ENCODE measurements at places on chromosomes 12 and 14. TPM values are rescaled to one million over a fixed set of nuclear protein-coding genes. Genes with fewer than 3 reads are reported as not detected.
A peak's percentile ranks its signal among the peaks of the same experiment; 100 is the strongest.

- H3K27me3 ChIP-seq: no peaks in the 10 kb centered on the region
- H3K4me3 ChIP-seq: no peak overlapping the region
- no peaks in the 10 kb centered on the region for H3K4me1 ChIP-seq
- no peak for DNase-seq
- H3K27ac ChIP-seq: no peak overlapping the region
These were observed 45.0 kb upstream of the PLEKHG7 start for GRCh38 chr12:92657770-92658169.

KRT83 gene
- not detected for polyA plus RNA-seq

DNA sequence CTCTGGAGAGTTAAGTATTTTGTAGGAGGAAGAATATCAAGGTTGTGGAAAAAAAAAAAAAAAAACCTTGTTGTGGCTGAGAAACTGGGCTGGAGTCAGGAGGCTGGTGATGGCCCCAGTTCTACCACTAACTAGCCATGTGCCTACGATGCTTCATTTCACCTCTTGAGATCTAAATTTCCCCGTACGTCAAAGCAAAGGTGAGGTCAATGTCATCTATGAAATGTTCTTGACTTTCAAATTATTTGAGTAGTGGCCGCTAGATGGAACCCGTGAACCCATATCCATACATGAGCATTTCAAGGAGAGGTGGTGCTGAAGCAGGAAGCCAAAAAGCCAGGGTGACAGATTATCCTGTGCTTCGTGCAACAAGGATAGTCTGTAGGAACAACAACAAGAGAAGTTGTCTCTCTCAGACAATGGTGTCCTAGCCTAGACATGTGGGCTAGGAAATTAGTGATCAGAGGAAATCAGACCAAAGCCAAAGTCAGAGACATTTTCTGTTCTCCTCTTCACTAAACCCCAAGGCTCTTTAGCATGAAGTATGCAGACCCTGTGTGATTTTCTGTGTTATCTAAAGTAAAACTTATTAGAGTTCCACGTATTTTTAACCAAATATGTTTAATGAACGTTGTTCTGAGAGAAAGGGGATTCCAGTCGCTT, 95.5 kb upstream of the ETV6 start:
- no peaks in the 10 kb centered on the region for H3K4me1 ChIP-seq
- H3K27ac ChIP-seq: no peak overlapping the region
- no peaks in the 10 kb centered on the region for H3K27me3 ChIP-seq
- peak overlapping the region; percentile 32 for H3K4me3 ChIP-seq
- DNase-seq: no peak

GLIPR1 gene
- 41.3 TPM for polyA plus RNA-seq

- H3K27ac ChIP-seq: peak overlapping the region; percentile 87
- H3K27me3 ChIP-seq: no peaks in the 10 kb centered on the region
- no peak for DNase-seq
- H3K36me3 ChIP-seq: no peaks in the 10 kb centered on the region
- peaks cover 2% of the 10 kb centered on the region for H3K4me1 ChIP-seq
These were observed 601 bp downstream of the COX14 start for GRCh38 chr12:50112456-50113218.

- no peaks in the 10 kb centered on the region for H3K36me3 ChIP-seq
- H3K27me3 ChIP-seq: no peaks in the 10 kb centered on the region
- no peak for DNase-seq
- H3K27ac ChIP-seq: no peak overlapping the region
These were observed 2.8 kb downstream of the RPS6KL1 start for GRCh38 chr14:74920281-74920680.

DHH gene
- not detected for polyA plus RNA-seq

- no peak overlapping the region for H3K27ac ChIP-seq
- no peaks in the 10 kb centered on the region for H3K27me3 ChIP-seq
- H3K4me3 ChIP-seq: no peak overlapping the region
- no peaks in the 10 kb centered on the region for H3K36me3 ChIP-seq
- no peak for DNase-seq
These were observed 14.2 kb downstream of the ACSS3 start for GRCh38 chr12:81092053-81092452.

MEG3 gene
- polyA plus RNA-seq: 454 TPM

- no peak overlapping the region for H3K4me3 ChIP-seq
- no peaks in the 10 kb centered on the region for H3K4me1 ChIP-seq
- H3K27me3 ChIP-seq: no peaks in the 10 kb centered on the region
- DNase-seq: no peak
- no peak overlapping the region for H3K27ac ChIP-seq
- H3K36me3 ChIP-seq: no peaks in the 10 kb centered on the region
These were observed 13.0 kb upstream of the APOBEC1 start for GRCh38 chr12:7678744-7679143.

DNA sequence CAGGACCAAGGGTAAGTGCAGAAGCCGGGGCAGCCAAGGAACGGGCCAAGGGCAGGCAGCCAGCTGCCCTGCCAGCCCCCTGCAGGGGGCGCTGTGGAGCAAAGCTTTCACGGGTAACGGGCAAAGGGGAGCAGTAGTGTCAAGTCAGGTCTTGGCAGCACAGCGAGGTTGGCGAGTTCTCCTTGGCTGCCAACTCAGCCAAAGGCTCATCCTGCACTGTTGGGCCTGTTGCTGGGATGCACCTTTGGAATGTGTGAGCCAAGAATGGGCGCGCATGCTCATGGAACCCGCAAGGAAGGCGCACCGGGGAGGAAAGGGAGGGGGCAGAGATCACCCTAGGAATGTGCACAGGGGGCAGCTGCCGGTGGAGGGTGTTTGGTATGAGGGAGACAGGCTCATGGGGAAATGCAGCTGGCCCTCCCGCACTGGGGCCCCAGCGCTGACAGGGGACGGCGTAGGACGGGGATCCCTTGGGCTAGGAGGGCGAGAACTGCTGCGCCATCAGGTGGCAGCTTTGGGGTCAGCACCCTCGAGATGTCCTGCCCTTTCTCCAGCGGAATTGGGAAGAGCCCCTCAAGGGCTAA, 138.0 kb downstream of the ASCL4 start:
- H3K4me1 ChIP-seq: no peaks in the 10 kb centered on the region
- H3K4me3 ChIP-seq: no peak overlapping the region
- peak; percentile 75 for DNase-seq
- H3K27me3 ChIP-seq: peaks cover 1% of the 10 kb centered on the region
- no peak overlapping the region for H3K27ac ChIP-seq
- no peaks in the 10 kb centered on the region for H3K36me3 ChIP-seq

- no peaks in the 10 kb centered on the region for H3K4me1 ChIP-seq
- no peak for DNase-seq
- no peaks in the 10 kb centered on the region for H3K27me3 ChIP-seq
These were observed 1165.1 kb upstream of the USP15 start for GRCh38 chr12:61095111-61095510.

ESPL1 gene
- polyA plus RNA-seq: 2.5 TPM

DNA sequence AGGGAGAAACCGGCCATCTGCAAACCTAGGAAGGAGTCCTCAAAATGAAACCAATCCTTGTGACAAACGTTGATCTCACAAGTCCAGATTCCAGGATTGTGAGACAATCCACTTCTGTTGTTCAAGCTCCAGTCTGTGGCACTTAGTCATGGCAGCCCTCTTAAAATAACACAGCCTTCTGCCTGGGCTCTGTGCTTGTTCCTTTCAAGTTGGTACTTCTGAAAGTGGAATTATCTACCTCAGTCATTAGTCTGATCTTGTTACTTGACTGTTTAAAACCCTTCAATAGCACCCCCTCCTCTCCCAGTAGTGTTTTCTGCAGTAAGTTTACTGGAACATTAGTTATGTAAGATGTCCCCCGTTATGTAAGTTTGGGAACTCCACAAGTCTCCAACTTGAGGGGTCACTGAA, 111.0 kb upstream of the HIF1A start:
- H3K4me1 ChIP-seq: peaks cover 9% of the 10 kb centered on the region
- no peak for DNase-seq
- no peak overlapping the region for H3K27ac ChIP-seq
- no peak overlapping the region for H3K4me3 ChIP-seq
- H3K27me3 ChIP-seq: no peaks in the 10 kb centered on the region

- H3K36me3 ChIP-seq: peaks cover 3% of the 10 kb centered on the region
- no peak overlapping the region for H3K4me3 ChIP-seq
- DNase-seq: no peak
- H3K27ac ChIP-seq: no peak overlapping the region
- no peaks in the 10 kb centered on the region for H3K4me1 ChIP-seq
These were observed 43.1 kb upstream of the DICER1 start for GRCh38 chr14:95200404-95200803.

GRCh38 chr14:100015251-100015655, 50.0 kb upstream of the EVL start:
- no peaks in the 10 kb centered on the region for H3K4me1 ChIP-seq

DNA sequence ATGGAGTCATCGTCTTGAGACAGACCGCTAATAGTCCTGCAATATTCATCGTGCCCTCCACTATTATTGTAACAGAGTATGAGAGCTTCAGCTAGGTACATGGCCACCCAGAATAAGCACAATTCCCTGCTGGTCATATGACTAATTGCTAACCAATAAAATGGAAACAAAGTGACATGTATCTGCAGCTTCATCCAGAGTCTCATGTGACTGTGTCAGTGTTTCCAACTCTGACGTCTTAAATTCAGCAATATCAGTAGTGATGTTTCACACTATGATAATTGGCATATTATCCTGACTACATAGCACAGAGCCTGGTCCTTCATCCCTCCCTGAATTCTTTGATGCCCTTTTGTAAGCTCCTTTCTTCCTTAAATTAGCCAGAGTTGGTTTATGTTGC, 167.4 kb downstream of the RPS29 start:
- no peak overlapping the region for H3K27ac ChIP-seq
- DNase-seq: no peak
- no peaks in the 10 kb centered on the region for H3K4me1 ChIP-seq
- H3K36me3 ChIP-seq: no peaks in the 10 kb centered on the region
- H3K27me3 ChIP-seq: no peaks in the 10 kb centered on the region
- H3K4me3 ChIP-seq: no peak overlapping the region

DNA sequence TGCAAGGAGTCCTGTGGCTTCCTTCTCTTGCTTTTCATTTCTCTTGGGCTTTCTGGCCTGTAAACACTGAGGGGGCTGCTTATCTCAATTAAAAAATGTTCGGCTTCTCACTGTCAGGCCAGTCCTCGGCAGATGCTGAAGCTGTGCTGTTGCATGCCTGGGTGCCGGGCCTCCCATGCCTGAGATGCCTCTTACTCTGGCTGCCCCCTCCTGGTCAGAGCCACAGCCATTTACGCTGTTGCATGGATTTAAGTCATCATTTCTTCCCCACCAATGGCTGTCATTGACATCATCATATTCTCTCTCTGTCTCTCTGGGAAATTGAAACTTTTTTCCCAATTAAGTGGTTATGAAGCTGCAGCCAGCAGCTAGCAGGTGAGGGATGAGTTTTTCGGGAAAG, 53.7 kb downstream of the FOXN4 start:
- DNase-seq: no peak
- no peaks in the 10 kb centered on the region for H3K4me1 ChIP-seq
- H3K27me3 ChIP-seq: no peaks in the 10 kb centered on the region
- no peak overlapping the region for H3K4me3 ChIP-seq
- H3K27ac ChIP-seq: no peak overlapping the region

DNA sequence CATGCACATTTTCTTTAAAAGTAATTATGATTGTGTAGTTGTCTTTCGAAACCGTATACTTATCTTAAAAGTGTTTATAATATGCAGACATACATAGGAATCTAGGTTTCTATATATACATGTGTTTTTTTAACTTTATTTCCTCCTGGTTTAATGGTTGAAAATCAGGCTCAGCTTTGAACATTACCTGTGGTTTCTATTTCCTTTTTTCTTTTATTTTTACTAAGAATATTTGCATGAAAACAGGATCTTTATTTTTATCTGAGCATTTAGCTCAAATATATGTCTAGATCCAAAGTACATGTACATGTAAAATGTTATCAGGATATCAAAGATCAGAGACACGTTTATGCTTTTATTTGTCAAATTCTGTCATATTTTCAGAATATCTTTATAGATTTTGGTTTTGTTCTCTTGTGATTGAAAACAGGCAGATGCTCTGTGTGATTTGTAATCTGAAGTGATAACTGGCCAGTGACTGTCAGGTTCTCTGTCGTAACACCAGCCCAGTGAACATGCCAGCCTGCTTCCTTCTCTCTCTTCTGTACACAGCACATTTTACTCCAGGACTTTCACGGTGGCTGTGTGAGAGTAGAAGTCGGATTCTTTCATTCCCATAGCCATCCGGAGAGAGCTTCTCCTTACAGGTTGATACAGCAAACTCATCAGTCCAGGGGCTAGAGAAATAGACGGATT, 13.7 kb downstream of the TCTN1 start:
- no peaks in the 10 kb centered on the region for H3K36me3 ChIP-seq
- H3K4me3 ChIP-seq: no peak overlapping the region
- no peaks in the 10 kb centered on the region for H3K27me3 ChIP-seq
- no peak overlapping the region for H3K27ac ChIP-seq
- DNase-seq: no peak
- H3K4me1 ChIP-seq: no peaks in the 10 kb centered on the region

PROX2 gene
- not detected for polyA plus RNA-seq

DNA sequence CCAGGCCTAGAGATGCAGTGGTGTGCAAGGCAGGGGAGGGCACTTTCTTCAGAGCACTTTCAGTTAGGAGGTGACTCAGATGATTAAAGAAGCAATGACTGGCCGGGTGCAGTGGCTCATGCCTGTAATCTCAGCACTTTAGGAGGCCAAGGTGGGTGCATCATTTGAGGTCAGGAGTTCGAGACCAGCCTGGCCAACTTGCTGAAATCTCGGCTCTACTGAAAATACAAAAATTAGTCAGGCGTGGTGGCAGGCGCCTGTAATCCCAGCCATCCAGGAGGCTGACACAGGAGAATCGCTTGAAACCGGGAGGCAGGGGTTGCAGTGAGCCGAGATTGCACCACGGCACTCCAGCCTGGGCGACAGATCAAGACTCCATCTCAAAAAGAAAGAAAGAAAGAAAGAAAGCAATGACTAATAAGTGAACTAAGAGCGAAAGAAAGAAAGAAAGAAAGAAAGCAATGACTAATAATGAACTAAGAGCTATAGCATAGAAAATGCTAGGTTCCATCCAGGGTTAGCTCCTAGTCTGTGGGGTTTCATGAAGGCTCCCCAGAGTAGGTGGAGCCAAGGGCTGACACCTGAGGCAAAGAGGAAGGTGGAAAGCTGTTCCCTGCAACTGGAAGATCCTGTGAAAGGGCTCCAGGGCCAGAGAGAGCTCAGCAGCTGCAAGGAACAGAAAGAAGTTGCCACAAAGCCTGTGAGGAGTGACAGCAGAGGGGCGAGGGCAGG, 334.5 kb downstream of the CACNA1C start:
- no peaks in the 10 kb centered on the region for H3K36me3 ChIP-seq
- H3K4me1 ChIP-seq: peaks cover 2% of the 10 kb centered on the region
- no peaks in the 10 kb centered on the region for H3K27me3 ChIP-seq
- no peak for DNase-seq
- no peak overlapping the region for H3K27ac ChIP-seq

DNA sequence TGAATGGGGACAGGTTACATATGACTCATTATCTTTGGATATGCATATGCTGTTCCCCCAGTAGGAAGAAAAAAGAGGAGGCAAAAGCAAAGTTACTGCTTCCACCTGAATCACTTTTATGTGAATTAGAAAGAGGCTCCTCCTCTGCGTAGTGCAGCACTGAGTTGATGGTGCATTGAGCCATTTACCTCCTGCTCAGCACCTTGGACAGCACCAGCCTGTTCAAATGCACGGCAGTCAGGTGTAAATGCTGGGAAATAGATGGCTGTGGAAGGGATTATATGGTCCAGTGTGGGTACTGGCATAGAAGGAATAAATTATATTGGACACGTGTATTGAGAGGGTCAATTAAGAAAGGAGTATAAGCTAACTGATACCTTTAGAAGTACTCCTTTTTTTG, 541.9 kb upstream of the SEL1L start:
- no peak overlapping the region for H3K4me3 ChIP-seq
- peak; percentile 79 for DNase-seq
- H3K4me1 ChIP-seq: no peaks in the 10 kb centered on the region

Measured in aorta (tissue), 5 donors.